ENCODE measurements at places on chromosomes 5 and 9. TPM values are rescaled to one million over a fixed set of nuclear protein-coding genes. Genes with fewer than 3 reads are reported as not detected.

DNA sequence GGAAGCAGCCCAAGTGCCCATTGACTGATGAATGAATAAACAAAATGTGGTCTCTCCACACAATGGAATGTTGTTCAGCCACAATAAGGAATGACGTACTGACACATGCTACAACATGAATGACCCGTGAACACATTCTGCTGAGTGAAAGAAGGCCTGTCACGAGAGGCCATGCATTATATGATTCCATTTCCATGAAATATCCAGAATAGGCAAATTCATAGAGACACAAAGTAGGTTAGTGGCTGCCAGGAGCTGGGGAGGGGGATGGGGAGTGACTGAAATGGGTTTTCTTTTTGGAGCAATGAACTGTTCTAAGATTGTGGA, 41.4 kb downstream of the BICD2 start:
- peak; percentile 59 for DNase-seq

DNA sequence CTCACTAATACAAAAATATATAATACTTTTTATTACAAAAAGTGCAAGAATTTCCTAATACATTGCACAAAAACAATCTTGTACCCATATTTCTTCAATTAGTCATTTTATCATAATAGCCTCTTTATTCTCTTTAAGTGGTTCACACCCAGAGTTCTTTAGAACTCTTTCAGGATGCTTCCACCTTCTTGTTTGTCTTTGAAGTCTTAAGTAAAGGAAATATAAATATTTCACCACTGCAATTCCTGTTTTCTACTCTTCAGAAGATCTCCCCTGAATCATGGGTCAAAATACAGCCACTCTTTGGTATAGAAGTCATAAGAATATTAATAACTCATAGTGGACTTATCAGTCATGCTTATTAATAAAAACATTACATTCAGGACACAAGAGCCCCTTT, 293.0 kb downstream of the ATPSCKMT start:
- DNase-seq = no peak

Gene DOLPP1
- total RNA-seq = 24.4 TPM

DNA sequence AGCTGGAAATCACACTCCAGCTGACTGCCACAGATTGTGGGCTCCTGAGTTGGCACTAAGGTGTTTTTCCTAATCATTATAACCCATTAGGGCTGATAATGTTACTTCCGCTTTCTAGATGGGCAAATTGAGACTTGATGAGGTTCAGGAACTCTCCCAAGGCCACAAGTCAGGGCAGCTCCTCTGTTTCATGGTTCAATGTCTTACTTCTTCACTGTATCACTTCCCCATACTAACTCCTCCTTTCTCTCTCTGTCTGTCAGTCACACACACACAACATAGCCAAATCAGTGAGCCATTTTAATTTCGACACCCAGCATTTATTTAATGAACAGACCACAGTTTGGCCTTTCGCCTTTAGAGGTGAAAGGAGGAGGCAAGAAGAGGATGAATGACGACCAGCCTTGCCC, 17.8 kb upstream of the TRAF1 start:
- DNase-seq = no peak

Gene PCDHA3
- total RNA-seq = 0.05 TPM

DNA sequence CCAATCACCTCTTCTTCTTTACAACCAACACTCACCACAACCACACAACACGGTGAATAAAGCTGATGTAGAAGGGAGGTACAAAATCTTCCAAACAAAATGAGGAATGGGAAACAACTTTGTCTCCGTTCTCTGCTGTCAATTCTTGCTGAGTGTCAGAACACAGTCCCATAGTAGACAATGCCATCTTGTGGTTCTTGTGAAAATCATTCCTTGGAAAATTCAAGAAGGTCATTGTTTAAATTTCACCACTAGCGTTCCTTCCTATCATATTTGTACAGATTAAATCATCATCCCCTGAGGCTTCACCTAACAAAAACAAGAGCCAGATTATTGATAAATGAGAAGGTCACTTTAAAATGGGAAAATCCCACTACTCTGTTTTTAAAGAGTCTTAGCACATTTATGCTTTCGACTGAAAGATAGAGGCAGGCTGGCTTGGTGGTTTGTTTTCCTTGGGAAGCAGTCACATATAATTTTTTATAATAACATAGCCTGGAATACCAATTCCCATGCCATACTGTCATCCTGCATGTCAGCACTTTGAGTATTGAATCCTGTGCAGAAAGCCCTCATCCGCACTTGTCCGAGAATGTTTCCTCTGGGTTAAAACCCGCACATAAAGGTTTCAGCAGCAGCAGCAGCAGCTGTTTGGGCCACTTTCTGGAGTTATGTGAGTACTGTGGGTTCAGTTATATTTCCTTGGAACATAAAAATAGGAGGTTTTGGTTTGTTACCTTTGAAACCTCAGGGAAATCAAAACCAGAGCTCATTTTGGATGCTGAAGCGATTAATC, 395.0 kb upstream of the SMARCA2 start:
- no peak for DNase-seq

GRCh38 chr9:110782701-110783100, 114.1 kb downstream of the MUSK start:
- DNase-seq = no peak

DNA sequence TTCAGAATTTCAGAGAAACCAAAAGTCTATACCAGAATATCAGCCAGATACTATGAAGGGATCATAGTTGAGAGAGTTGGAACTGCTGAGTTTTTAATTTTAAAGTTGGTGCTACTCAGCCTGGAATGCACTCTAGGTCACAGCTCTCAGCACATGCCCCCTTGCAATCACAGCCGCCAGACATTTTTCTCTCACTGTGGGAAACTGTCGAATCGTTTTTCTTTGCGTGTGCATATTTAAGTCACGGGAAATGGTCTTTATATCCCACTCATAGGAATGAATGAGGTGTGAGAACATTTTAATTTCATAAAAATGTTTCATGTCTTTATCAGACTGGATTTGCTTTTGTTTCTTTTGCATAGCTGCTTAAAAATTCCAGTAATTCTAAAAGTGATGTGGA, 12.2 kb upstream of the SPDL1 start:
- no peak for DNase-seq

- no peak for DNase-seq
Measured at GRCh38 chr5:151259931-151260330, 6.9 kb downstream of the GM2A start.

Gene MYOZ3
- total RNA-seq = not detected

Gene GABRA6
- total RNA-seq = not detected

DNA sequence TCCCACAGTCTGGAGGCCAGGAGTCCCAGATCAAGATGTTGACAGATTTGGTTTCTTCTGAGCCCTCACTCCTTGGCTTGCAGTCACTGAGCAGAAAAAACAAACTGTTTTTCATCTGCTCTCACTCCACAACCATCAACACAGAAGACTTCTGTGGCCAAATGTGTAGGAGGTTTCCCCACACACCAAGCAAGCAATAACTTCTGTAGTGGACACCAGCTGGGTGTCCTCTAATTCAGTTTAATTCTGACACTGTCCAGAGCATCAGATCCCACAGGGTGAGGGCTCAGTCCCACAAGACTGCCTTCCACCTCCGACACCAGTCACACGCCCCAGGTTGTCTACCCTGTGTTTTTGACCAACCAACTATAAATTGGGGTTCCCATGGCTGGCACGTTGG, 209.9 kb downstream of the AOPEP start:
- no peak for DNase-seq

- DNase-seq = no peak
Measured at GRCh38 chr5:130720355-130720754, 444.7 kb downstream of the HINT1 start.

GRCh38 chr5:110510146-110510545, 216.3 kb downstream of the TMEM232 start:
- no peak for DNase-seq

GRCh38 chr5:77843570-77844372, 67.6 kb upstream of the TBCA start:
- DNase-seq = no peak

DNA sequence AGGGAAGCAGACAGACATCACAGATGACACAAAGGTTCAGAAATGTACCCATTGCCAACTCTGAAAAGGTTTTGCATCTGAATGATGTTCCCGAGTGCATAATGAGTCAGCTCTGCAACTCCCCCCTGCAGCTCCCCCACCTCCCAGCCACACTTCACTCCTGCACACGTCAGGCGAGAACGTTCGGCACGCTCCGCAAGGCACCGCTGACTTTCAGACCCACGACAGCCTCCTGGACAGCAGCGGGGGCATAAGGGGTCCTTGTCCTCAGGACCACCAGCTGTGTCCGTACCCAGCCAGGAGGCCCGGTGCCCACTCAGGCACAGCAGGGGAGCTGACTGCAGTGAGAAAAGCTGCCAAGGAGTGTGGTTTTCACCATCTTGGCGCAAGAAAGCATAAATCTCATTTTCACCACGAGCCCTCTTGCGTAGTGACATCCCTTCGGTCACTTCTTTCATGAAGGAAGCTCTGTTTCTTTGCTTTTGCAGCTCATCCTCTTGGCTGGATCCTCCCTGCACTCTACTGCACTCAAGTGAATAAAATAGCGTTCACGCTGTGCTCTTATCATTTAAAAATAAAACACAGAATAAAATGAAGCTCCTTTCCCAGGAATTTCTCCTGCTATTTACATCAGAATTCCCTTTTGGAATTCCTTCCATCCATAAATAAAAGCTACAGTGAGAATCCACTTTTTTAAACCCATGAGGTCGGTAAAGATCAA, 9.9 kb downstream of the GFPT2 start:
- peak; percentile 78 for DNase-seq

- no peak for DNase-seq
Measured at GRCh38 chr5:142661957-142662356, 23.9 kb downstream of the FGF1 start.

Gene SV2C
- total RNA-seq = not detected

DNA sequence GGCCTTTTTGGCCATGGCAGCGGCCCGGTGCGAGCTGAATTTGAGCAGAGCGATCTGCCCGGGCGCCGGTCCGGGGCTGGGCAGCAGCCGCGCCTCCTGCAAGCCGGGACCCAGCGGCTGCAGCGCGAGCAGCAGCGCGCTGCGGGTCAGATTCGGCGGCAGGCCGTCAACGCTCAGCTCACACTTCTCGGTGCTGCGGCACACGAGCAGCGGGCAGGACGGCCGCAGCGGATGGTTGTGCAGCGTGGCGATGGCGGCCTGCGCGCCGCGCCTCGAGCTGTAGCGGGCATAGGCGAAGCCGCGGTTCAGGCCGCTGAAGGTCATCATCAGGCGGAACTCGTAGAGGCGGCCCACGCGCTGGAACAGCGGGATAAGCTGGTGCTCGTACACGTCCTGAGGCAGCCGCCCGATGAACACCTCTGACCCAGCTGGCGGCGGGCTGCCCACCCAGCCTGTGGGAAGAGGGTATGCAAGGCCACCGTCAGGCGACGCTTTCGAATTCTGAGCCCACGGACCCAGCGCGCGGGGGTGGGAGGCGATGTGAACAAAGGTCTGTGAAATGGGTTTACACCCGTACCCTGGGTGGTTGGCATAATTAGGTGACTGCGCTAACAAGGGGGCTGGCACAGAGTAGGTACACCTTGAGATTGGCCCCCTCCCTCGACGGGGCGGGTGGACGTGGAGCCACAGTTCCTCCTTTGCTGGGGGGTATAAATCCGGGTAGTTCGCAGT, 755 bp downstream of the DND1 start:
- no peak for DNase-seq

DNA sequence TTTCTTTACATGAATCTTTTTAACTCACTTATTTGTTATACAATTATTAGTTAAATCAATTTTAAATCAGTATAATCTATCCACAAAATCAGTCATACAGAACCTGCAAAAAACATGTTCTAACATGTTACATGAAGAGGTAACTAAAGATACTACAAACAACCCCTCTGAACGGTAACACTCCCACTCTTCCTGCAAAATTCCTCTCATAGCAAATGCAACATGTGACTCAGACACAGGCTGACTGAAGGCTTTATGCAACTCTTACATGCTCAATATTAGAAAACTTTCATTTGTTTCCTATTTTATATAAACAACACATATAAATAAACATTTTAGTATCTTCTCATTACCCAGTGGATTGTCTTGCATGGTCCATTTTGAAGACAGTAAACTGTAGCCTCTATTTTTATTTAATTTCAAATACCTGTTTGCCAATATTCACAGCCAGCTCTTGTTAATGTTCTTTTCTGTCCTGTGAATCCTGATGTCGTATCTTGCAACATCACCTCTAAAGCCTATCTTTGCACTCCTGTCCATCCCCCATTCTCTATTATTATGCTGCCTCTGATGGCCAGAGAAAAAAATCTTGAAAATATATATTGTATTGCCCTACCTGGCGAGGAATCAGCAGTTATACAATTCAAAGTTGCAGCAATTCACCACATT, 100.5 kb upstream of the CCDC152 start:
- no peak for DNase-seq

Measured in SJSA1 (cell line).